ENCODE measurements at places on chromosomes 3 and 15. TPM values are rescaled to one million over a fixed set of nuclear protein-coding genes. Genes with fewer than 3 reads are reported as not detected.
A peak's percentile ranks its signal among the peaks of the same experiment; 100 is the strongest.

The RBP2 gene
- total RNA-seq: not detected

The SKOR1 gene
- total RNA-seq: 0.07 TPM

DNA sequence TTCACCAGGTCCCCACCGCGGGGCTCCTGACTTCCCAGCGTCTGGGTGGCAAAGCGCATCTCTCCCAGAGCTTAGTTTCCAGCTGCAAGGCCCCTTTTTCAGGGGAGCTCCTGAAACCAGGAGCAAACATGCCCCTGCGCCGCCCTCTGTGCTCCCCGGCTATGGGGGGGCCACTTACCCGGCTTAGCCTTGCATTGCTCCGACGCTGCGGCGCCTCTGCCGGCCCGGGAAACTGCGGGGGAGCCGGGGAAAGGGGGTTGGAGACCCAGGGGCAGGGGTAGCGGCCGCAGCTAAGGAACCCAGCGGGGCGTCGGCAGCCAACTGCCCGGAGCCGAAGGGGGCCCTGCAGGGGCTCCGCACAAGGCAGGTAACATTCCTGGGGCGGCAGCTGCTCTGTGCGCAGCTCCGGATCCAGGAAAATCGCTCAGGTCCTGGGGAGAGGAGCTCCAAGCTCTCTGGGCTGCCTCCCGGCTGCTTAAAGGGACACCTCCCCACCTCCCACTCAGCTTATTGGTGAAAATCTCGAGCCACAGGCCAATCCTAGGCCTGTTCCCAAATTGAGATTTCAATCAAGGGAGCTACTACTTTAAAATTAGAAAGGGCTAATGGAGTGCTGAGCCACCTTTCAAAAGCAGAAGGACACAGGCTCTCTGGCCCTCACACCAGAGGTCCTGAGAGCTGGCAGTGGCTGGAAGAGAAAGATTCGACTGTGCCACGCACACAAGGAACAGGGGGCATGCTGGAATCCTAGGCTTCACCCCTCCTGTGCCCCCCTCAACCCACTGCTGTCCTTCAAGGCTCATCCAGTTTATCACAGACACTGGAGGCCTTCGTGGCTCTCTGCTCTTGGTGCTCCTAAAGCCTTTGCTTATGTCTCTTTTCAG lies 42.7 kb upstream of the PRICKLE2 start:
- no peak for DNase-seq

The VWA5B2 gene
- total RNA-seq: not detected

- DNase-seq: no peak
Observed at GRCh38 chr15:75192307-75192706, 9.4 kb upstream of the C15orf39 start.

DNA sequence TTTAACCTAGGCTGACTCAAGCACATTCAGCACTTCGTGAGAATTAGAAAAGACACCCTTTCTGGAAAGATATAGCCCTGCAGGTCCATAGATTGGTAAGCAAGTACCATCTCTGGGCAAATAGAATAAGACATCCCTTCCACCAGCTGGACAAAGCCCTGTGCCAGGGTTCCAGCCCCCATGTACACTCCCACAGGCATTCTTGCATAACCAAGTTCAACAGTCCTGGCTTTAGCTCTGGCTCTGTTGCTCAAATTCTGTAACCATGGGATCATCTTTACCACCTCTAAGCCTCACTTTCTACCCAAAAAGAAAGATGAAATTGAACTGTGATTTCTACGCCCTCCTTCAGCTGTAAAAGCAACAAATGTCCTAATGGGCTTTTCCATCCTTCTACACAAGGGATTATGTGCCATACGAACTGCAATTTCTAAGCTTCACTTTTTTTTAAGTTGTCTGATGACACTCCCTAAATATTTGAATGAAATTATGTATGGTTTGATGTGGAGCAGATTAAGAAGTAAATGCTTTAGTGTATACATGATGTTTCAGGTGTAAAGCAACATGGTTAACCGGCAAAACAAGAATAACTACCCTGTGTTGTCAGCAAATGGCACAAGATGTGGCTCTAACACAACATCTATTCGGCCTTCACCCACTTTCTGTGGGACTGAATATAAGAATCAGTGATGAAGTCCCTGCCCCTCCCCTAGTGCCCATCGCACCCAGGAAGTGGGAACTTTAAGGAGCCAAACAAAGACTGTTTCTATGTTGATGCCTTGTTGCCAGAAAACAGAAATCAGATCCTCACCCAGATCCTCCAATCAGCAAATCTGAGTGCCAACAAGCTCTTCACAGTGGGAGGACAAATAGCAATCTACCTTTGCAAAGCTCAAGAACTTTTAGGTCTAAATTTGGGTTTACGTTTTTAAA lies 165.7 kb downstream of the P3H2 start:
- DNase-seq: no peak

DNA sequence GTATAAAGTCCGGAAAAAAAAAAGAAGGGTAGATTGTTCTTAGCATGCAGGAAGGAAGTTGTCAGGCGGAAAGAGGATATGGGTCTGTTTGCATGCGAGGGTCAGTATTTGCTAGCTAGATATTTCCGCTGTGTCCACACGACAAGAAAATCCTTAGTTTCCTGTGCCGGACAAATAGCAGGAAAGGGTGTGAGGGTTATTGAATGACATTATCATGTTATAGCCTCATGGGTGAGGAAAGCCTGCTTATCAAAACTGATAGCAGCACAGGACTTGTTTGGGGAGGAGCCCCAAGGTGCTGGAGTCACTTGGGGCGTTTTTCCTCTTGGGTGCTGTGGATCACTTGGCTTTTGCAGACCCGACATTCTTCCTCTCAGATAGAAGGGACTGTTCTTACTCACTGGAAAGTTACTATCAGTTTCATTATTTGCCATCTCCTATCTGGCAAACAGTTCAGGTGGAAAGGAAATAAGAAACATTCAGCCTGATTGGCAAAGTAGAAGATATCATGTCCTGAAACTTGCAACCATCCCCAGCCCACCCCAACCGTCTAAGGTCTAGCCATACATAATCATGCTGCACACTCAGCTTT lies 127.2 kb upstream of the DPH6 start:
- peak; percentile 63 for DNase-seq

The P2RY13 gene
- not detected for total RNA-seq

GRCh38 chr3:138442433-138442832 lies 8.0 kb downstream of the ESYT3 start:
- DNase-seq: no peak

- DNase-seq: no peak
Observed at GRCh38 chr3:24100696-24101402, 155.8 kb downstream of the NR1D2 start.

GRCh38 chr3:123656691-123657090 lies 71.8 kb upstream of the HACD2 start:
- no peak for DNase-seq

- no peak for DNase-seq
Observed at GRCh38 chr3:133887074-133887802, 8.4 kb downstream of the RAB6B start.

DNA sequence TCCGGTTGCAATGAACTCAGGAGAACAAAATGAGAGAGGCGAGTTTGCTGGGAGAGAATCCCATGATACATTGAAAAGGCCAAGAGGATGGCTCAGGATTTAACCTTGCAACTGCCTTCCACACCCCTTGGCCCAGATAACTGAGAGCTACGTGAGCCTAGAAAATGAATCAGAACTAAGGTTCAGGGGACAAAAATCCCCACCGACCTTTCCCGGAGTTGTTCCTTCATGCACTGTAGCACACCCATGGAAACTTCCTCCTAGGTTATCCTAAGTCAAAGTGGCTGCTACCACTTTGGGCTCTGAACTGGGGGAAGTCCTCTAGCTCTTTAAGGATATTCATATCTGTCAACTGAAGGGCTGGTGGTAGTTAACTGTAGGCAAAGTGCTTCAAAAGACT lies 58.3 kb upstream of the SLC4A7 start:
- no peak for DNase-seq

DNA sequence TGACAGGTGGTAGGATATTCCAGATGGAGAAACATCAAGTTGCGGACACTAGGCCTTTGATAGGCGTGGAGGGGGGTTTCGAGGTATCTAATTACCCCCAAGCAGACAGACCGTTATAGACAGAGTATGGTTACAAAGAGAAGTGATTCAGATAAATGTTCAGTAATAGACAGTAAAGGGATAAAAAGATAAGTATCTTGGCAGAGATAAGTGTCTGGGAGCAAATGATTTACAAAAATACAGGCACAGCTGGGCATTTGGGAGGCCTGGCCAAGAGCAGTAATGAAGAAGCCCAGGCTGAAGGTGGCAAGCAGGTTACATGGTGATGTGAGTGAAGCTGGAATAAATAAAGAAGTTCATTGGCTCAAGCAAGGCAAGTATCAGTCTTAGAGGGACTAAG lies 659 bp upstream of the MYH15 start:
- DNase-seq: no peak

- no peak for DNase-seq
Observed at GRCh38 chr15:31303726-31304648, 22.6 kb upstream of the KLF13 start.

The BLM gene
- total RNA-seq: 9.0 TPM

The MED12L gene
- total RNA-seq: 0.11 TPM

GRCh38 chr3:148950806-148951205 lies 40.5 kb upstream of the GYG1 start:
- DNase-seq: no peak

DNA sequence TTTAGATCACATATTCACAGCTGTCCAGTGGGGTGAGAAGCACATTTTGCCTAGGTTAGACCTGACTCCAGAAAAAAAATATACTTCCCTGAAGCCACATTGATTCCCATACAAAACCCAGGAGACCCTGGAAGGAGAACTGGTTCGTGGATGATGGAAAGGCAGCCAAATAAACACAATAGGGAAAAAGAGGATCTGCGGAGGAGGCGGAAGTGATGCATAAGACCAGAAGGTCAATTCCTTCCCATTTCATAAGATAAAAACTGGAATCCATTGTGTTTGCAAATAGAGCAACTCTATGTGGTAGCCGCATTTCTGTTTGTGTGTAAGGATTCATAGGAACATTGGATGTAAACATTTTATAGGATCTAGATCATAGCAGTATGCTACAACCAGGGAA lies 781.9 kb upstream of the GRM7 start:
- DNase-seq: no peak

DNA sequence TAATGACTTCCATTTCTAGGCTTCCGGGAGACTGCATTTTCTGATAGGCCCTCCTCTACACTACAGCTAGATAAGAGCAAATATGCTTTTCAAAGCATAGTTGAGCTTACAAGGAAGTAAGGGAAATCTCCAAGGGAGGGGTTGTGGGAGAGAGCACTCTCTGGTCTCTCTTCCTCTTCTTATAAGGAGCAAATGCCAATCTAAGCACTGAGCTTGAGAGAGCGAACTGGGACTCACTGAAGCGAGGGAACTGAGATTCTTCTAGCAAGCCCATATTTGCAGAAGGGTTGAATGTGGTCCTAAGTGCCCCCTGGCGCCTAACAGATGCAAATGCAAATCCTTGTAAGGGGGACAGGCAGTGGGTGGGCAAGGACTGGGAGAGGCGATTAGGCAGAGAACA lies 164.8 kb downstream of the ERC2 start:
- DNase-seq: no peak

- DNase-seq: no peak
Observed at GRCh38 chr3:139378587-139379241, 10.7 kb downstream of the COPB2 start.

DNA sequence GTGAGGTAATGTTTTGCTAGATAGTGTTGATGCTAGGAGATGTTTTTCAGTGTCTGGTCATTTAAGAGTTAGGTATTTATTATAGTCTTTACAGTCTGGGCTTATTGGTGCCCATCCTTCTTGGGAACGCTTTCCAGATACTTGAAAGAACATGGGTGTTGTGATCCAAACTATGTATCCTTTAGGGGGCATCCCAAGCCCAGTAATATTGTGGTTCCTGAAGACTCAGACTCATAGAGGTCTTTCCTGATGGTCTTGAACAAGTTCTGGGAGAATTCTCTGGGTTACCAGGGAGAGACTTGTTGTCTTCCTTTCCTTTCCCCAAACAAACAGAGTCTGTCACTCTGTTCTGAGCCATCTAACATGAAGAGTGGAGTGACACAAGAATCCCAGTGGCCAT lies 99.7 kb upstream of the LRRC3B start:
- DNase-seq: no peak

DNA sequence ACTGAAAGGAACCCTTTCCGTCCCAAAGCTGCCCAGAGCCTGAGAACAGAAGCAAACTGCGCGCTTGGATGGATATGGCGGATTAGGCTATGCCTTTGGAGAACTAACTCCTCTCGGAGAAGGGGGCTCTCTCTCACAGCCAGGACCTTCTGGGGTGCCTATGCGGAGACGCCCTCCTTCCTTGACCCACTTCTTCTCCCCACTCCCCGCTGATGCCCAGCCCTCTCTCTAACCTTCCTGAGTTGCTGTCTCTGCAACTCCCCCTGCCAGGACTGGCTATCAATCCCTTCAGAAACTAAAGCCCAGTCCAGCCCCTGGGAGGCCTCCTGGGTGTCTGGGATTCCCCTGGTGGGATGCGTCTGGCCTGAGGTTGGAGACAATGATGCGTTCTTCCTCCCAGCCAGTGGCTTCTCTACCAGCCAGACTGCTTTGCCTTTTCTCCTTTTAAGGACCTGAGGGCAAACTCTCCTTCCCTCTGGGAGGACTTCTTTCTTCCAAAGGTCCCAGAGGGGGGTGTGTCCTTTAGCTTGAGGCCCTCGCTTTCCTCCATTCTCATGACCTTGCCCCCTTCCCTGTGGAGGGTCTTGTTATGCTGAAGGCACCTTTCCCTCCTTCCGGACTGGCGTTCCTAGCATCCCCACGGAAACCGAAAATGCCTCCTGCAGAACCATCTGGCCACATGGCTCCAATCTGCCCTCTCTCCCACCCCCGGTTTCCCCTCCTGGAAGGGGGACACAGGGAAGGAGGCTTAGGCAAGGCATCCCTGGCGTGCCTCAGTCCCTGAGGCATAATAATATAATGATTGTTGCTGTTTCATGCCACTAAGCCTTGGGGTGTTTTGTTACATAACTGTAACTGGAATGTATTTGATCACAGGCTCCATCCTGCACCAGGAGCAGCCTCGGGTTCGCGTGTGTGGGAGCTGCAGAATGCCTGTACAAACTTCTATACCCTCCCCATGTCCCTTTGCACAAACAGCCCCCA lies 63.4 kb upstream of the C15orf39 start:
- DNase-seq: no peak

DNA sequence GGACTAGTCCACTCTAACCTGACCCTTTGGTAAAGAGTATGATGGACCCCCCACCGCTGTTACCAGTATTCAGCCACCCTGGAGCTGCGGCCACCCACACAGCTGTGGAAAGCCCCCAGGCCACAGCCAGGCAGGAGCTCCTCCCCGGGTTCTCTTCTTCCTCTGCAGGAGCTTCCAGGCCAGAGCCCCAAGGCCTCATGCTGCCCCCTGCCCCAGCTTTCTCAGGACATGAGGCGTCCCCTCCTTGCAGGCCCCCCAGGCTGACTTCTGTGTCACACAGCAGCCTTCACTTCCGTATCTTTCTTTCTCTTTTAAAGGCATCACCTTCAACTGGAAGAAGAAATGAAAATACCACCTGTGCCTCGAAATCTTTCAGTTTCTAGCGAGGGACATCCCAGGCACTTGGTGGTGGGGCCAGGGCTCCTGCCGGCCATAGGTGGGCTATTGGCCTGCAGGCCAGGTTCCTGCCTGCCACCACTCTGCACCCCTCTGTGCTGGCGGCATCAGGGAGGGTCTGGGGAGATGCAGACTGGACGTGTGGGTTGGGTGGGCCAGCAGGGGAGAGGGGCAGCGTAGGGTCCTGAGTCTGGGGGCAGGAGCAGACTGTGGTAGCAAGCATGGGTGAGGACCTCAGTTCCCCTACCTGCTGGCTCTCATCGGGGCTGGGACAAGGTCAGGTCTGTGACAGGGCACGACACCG lies 19.9 kb downstream of the KLF13 start:
- DNase-seq: no peak

The NME9 gene
- total RNA-seq: not detected

The KLF13 gene
- total RNA-seq: 23.8 TPM

- peak; percentile 53 for DNase-seq
Observed at GRCh38 chr15:28960979-28961378, 75.2 kb downstream of the APBA2 start.

The CCDC54 gene
- total RNA-seq: not detected

The FAM219B gene
- total RNA-seq: 38.2 TPM

Data from pulmonary artery endothelial cell (primary cell).